CD4-positive, alpha-beta T cell treated with Interleukin-15 for 4 hours (primary cell): ENCODE measurements at places on chromosomes 2 and 18.

GRCh38 chr18:45887585-45887984, 62.1 kb downstream of the SIGLEC15 start:
- DNase-seq = no peak

DNA sequence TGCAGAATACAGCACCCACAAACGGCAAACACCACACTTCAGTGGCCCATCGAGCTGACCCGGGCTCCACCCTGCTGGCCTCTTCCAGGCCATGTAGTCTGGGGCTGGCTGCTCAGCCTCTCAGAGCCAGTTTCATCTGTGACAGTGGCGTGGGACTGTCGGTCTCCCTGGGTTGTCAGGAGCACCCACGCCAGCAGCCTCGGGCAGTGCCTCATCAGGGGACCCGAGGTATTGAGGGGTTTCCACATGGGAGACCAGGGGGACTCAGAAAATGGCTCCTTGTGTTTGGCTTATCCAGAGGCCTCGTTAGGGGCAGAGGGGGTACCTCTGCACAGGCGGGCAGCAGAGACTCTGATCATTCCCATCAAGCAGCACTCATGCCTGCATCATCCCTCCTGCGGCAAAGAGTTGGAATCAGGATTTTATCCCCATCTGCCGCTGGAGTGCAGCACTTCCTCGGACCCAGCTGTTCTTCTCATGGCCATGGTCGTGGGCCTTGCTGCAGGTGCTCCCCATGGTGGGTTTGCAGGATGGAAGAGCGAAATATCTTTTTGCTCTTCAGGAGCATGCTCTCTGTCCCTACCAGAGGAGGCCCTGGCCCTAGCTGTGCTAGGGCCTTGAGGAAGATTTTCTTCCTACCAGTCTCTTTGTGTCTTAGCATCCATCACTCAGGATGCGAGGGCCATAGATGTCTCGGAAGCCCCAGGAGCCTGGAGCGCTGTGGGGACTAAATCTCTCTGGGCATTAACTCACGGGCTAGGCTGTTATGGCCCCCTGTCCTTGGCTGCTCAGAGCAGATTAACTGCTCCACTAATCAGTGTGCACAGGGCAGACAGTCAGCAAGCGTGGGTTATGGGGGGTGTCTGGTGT, 100.8 kb downstream of the CLIP4 start:
- DNase-seq = no peak

DNA sequence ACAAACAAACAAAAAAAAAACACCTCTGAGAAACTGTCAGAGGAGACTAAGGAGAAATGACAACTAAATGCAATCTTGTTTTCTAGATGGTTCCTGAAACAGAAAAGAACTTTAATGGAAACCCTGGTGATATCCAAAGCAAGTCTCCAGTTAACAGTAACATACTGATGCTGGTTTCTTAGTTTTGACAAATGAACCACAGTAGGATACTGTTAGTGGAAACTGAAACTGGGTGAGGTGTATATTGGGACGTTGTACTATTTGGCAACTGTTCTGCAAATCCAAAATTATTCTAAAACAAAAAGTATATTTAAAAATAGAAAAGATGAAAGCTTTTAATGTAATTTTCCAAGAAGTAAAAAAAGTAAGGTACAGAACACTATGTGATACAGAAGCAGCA, 11.4 kb downstream of the SESTD1 start:
- DNase-seq = no peak

DNA sequence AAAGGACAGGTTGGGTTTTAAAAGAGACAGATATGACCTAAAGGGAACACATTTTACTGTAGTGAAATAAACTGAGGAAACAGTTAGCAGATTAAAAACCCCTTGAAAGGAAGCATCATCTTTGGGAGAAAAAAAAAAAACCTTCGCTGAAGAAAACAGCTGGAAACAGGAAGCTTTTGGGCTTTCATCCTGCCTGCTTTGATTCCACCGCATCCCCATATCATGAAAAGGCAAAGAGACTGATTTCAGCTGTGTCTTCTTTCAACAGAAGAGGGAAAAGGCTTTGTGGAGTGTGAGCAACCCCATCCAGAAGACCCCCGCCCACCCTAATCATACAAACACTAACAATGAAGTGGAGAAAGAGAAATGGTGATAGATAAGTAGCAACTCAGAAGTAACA, 86.4 kb downstream of the TCF4 start:
- DNase-seq = no peak

DNA sequence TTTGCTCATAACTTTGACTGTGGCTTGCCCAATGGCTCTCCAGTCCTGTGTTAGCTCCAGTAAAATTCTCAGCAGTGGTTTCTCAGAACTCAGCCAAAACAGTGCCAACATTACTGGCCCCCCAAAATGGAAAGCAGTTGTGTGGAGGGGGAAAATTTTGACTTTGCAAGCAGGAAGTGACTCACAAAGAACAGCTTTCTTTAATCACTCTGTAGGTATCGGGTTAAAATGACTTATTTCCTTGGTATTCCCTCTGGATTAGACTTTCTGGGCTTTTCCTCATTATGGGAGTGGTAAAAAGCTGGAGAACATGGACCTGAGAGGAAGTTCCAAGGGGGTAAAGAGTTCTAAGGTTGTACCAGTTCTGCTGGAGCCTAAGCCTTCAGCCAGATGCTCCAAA, 175.7 kb upstream of the RND3 start:
- no peak for DNase-seq

- peak; percentile 59 for DNase-seq
Observed at GRCh38 chr2:11446733-11447248, 19.2 kb downstream of the E2F6 start.

DNA sequence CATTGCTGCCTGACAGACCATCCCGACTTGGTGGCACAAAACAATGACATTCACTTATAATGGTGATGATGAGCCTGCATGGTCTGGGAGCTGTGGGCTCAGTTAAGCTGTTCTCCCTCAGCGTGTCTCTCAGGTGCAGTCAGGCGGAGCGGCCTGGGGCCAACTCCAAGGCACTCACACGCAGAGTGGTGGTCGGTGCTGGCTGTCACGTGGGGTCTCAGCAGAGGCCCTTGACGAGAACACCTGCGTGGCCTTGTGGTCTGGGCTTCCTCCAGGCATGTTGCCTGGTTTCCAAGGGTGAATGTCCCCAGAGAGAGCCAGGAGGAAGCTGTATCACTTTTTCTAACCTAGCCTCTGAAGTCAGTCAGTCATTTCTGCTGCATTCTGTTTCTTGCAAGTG, 29.8 kb downstream of the ARMC9 start:
- DNase-seq = no peak
